HepG2 (cell line): ENCODE measurements at places on chromosomes 3 and 15.

GRCh38 chr15:90029024-90029423 is 27.9 kb downstream of the ZNF710 start:
- DNase-seq = peak; percentile 72
- no peak overlapping the region for H3K27ac ChIP-seq
- H3K27me3 ChIP-seq = no peaks in the 10 kb centered on the region
- H3K4me3 ChIP-seq = no peak overlapping the region

GRCh38 chr3:51257870-51258269 is 127.2 kb upstream of the MANF start:
- peaks cover 30% of the 10 kb centered on the region for H3K27me3 ChIP-seq
- no peak for DNase-seq
- no peak overlapping the region for H3K27ac ChIP-seq
- H3K36me3 ChIP-seq = no peaks in the 10 kb centered on the region

- H3K27me3 ChIP-seq = no peaks in the 10 kb centered on the region
- H3K4me3 ChIP-seq = no peak overlapping the region
- no peak for DNase-seq
- H3K4me1 ChIP-seq = no peaks in the 10 kb centered on the region
Measured at GRCh38 chr15:80669663-80670273, 25.3 kb upstream of the ABHD17C start.

DNA sequence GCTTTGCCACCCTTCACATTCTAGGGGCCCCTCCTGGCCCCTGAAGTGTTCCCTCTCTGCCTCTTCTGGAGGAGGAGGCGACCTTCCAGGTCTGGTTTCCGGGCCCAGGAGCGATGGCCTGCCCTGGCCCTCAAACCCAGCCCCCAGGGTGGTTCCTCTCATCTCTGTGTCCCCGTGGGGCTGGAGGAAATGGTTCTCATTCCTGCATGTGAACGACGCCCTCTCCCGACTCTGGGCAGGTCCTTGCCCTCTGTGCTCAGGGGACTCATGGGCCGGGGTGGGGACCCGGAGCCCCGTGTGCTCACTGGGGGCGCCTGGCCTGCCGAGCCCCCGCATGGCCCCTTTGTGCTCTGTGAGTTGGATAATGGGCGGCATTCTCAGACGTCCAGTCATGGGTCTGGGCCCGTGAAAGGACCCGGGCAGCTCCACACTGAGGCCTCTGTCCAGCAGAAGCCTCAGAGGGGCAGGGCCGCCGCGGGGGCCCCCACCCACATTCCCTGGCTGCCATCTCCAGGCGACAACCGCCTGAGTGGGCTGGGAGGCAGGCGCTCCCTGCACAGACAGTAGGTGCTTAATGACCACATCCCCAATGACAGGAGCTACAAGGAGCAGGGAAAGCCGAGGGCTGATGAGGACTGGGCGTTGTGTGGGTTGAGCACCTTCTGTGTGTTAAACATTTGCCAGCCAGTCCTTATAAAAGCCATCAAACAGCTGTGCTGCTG is 5.5 kb upstream of the PLXND1 start:
- peaks cover 94% of the 10 kb centered on the region for H3K4me1 ChIP-seq
- H3K27ac ChIP-seq = peak overlapping the region; percentile 33
- H3K27me3 ChIP-seq = no peaks in the 10 kb centered on the region; the same call in 2 of the 3 replicates
- DNase-seq = peak; percentile 70
- peak overlapping the region; percentile 69 for H3K4me3 ChIP-seq
- no peaks in the 10 kb centered on the region for H3K36me3 ChIP-seq

- H3K36me3 ChIP-seq = no peaks in the 10 kb centered on the region; the same call in none of the 2 replicates
- H3K27me3 ChIP-seq = no peaks in the 10 kb centered on the region
- no peak for DNase-seq
- H3K4me1 ChIP-seq = no peaks in the 10 kb centered on the region
Measured at GRCh38 chr3:17204049-17204650, 319.4 kb downstream of the PLCL2 start.

- no peak overlapping the region for H3K4me3 ChIP-seq
- DNase-seq = no peak
Measured at GRCh38 chr3:126781889-126782491, 78.0 kb downstream of the CHCHD6 start.

DNA sequence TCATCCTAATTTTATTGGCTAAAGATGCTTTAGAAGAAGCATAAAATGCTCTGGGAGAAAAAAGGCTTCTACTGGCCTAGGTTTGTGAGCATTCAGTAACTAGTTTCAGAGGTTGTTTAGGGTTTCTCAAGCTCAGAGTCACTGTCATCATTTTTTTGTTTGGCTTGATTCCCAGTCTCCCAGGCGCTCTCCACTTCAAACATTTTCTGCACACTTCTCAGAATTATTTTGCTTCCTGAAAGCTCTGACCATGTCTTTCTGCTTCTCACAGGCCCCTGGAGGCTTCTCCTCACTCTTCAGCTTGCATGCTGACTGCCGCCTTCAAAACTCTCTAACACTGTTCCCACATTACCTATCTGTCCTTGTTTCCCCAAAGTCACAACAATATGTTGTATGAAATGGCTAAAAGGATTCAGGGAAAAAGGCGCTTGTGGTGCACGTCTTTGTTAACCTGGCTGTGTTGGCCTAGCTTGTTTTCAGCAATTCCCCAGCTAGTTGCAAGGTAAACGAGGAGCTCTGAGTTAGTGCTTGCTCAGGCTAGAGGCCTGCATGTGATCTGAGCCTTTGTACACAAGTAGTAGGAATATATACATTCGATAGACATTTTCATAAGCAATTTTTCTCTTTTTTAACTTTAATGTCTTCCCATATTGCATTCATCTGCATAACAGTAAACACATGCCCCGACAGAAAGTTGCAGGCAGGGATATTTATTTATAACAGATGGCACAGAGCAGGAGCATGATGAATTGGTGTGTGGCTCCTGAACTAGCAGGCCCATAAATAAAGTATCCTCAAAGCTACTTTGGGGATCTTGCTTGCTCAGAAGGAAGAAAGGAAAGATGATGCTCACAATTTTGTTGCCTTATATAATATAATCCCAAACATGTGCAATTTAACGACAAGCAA is 129.2 kb upstream of the DPH6 start:
- no peak overlapping the region for H3K4me3 ChIP-seq
- no peaks in the 10 kb centered on the region for H3K36me3 ChIP-seq
- no peak overlapping the region for H3K27ac ChIP-seq
- H3K27me3 ChIP-seq = no peaks in the 10 kb centered on the region
- DNase-seq = no peak

DNA sequence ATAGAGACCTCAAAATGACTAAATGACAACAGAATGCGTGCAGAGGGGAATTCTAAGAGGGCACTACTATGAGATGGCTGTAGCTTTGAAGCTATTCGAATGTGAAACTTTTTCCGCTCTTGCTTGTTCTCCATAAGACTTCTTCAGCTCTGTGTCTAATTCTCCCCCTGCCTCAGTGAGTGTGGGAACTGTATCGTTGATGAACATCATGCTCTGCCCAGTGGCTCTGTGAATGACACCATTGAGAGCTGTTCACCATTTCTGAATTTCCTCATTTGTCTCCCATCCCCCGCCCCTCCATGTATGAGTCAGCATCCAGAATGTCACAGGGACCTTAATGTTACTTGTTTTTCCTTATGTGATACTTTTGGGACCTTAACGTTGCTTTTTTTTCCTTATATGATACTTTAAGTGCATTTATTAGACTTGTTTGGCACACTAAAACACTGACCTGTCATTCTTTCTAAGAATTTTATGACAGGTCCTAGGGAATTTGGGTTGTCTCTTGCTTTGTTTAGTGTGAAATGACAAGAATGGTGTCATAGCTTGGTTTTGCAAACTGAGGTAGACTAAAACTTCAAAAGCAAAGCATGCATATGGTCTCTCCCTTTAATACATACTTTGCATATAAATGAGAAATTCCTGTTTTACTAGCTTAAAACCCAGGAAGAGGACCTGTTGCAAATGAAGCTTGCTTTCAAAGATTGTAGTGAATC is 99.6 kb downstream of the FNDC3B start:
- H3K36me3 ChIP-seq = peaks cover 41% of the 10 kb centered on the region
- peak; percentile 70 for DNase-seq
- peaks cover 94% of the 10 kb centered on the region for H3K4me1 ChIP-seq
- H3K27me3 ChIP-seq = no peaks in the 10 kb centered on the region
- no peak overlapping the region for H3K4me3 ChIP-seq
- peak overlapping the region; percentile 89 for H3K27ac ChIP-seq
